ENCODE measurements at places on chromosomes 2 and 18. TPM values are rescaled to one million over a fixed set of nuclear protein-coding genes. Genes with fewer than 3 reads are reported as not detected.

Gene GKN2
- not detected for total RNA-seq

DNA sequence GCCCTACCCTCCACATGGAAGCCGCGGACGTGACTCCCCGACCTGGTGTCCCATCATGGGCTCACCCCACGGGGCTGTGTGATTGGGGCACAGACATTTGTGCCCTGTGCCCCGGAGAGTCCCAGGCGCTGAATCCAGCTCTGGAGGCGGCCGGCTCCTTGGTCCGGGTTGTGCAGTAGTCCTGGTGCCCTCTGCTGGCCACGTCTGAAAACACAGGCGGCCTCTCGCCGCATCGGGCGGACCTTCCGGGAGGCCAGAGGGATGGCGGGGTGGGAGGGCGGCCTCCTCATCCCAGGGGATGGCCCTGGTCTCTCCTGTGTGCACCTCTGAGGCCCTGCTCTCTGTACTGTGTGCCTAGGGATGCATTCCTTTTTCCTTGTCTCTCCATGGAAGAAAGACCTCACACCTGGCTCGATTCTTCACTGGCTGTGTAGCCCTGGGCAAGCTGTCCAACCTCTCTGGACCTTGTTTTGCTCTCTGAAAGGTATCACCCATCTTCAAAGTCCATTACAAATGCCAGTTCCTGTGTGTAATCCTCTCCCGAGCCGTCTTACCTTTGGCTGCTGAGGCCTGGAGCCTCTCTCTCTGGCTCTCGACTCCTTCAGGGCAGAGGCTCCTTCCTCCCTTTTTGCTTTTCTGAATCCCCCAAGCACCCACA is 27.6 kb downstream of the CELF4 start:
- H3K4me3 ChIP-seq, result no peak overlapping the region
- peaks cover 4% of the 10 kb centered on the region for H3K36me3 ChIP-seq
- peaks cover 71% of the 10 kb centered on the region for H3K27me3 ChIP-seq
- peaks cover 4% of the 10 kb centered on the region for H3K4me1 ChIP-seq
- no peak for DNase-seq

DNA sequence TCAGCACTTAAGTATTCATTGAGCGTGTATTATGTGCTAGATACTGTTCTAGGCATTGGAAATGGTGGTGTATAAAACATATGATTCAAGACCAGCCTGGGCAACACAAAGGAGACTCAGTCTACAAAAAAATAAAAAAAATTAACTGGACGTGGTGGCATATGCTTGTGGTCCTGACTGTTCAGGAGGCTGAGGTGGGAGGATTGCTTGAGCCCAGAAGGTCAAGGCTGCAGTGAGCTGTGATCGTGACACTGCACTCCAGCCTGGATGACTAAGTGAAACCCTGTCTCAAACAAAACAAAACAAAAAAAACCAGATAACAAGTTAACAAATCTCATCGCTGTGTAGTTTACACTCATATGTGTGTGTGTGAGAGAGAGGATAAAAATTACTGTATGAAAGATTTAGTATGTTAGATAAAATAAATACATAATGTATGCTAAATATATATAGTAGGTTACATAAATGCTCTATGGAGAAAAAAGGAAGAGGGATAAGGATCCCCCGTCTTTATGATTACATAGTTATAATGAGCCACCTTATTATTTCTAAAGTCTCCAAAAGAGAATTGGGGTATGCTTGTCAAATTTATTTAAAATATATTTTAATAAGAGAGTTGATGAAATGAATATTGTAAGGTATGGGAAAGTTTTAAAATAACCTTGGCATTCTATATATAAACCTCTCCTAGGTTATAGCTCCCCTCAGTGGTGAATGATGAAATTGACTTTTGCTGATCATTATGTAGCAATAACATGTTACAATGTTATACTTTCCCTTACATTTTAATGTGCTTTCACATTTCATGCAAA is 69.2 kb downstream of the EHBP1 start:
- H3K27me3 ChIP-seq, result no peaks in the 10 kb centered on the region
- H3K27ac ChIP-seq, result no peak overlapping the region
- DNase-seq, result no peak
- H3K4me1 ChIP-seq, result peaks cover 7% of the 10 kb centered on the region
- no peak overlapping the region for H3K4me3 ChIP-seq
- H3K36me3 ChIP-seq, result no peaks in the 10 kb centered on the region

Gene GAL3ST2
- total RNA-seq, result 2.4 TPM

Gene CEP192
- 32.6 TPM for total RNA-seq

DNA sequence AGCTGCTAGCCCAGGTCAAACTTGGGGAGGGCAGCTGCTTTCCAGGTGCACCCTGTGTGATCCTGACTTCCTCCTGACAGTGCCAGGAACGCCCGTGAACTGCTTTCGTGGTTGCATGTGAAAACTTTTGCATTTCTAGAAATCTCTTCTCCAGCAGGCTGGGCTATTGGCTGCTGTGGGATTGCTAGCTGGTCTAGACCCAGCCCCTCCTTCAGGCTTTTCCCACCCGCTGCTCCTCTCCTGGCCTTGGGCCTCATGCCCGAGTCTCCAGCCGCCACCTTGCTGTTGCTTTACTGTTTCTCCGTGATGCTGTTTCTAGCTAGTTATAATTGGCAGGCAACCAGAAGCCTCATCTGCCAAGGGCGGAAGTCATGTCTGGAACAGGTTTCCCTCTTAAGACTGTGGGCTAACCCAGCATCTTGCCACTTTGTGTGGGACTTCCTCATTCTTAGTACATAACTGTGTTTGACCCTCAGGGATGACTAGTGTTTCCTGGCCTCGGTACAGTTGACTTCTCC is 27.0 kb upstream of the MGAT4A start:
- H3K4me3 ChIP-seq, result peak overlapping the region; percentile 91
- peak overlapping the region; percentile 99 for H3K27ac ChIP-seq
- no peaks in the 10 kb centered on the region for H3K36me3 ChIP-seq
- H3K4me1 ChIP-seq, result peaks cover 52% of the 10 kb centered on the region

Measured in T-helper 17 cell (primary cell).